ENCODE measurements at places on chromosomes 7 and 10.
A peak's percentile ranks its signal among the peaks of the same experiment; 100 is the strongest.

- no peak for DNase-seq
These were observed 21.5 kb upstream of the ZNF800 start for GRCh38 chr7:127413962-127414361.

DNA sequence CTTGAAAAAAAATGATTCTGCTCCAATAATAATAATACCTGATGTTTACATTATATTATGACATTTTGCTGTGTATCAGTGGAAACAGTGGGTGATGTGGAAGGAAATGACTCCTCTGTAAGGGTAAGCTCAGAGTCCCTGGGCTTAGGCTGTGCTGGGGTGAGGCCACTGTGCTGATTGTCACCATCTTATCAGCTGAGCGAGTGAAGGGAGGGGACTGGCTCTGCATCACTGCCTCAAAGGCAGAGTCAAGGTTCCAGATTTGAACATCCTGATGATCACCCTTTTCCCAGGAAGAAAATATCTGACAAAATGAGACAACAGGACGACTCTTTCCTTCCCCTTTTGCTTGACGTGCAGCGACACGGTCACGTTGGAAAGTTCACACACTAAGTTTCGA lies 24.0 kb upstream of the HABP2 start:
- no peak for DNase-seq

- no peak for DNase-seq
These were observed 7.6 kb downstream of the ATP5F1C start for GRCh38 chr10:7795605-7796004.

GRCh38 chr10:132663666-132664365 lies 122.1 kb downstream of the NKX6-2 start:
- no peak for DNase-seq

DNA sequence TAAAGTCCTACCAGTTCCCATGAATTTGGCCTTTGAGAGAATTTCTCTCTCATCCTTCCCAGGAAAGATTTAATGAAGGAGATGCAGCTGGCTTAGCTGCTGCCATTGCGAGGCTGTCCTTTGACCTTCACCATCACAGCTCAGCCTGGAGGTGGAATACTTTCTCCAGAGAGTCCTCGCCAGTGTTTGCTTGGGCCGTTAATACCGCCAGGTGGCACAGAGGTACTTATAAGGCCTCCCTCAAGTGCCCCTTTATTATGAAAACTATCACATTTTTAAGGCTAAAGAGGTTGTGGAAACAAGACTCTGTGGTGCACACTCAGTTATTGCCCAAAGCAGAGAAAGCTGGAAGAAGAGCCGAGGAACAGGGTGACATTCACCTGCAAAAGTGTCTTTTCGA lies 330.6 kb downstream of the CCSER2 start:
- DNase-seq: no peak

GRCh38 chr7:100887516-100888290 lies 1.8 kb downstream of the UFSP1 start:
- peak; percentile 65 for DNase-seq

DNA sequence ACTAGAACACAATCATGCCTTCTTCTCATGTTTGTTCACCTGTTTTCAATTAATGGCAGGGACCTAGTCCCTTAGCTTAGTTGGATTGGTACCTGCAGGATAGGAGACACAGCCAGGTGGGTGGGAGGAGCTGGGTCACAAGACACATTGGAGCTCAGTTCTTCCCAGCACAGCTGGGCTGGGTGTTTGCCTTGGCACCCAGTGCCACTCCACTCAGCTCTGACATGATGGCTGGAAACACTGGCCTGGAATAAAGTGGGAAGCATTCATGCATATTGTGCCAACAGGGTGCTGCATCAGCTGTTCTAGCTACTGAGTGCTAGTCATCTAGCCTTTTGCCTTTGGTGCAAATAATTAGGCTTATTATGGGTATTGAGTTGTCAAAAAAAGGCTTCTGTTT lies 226.1 kb downstream of the PTEN start:
- DNase-seq: no peak

GRCh38 chr10:1228467-1228975 lies 172.3 kb downstream of the WDR37 start:
- no peak for DNase-seq

GRCh38 chr7:132394283-132395198 lies 181.7 kb downstream of the PLXNA4 start:
- DNase-seq: peak; percentile 9

- DNase-seq: no peak
These were observed 140.4 kb upstream of the GDF10 start for GRCh38 chr10:47159361-47160260.

GRCh38 chr10:118342638-118343020 lies 505 bp upstream of the FAM204A start:
- peak; percentile 45 for DNase-seq

GRCh38 chr7:128891942-128892269 lies 18.6 kb downstream of the KCP start:
- DNase-seq: no peak

DNA sequence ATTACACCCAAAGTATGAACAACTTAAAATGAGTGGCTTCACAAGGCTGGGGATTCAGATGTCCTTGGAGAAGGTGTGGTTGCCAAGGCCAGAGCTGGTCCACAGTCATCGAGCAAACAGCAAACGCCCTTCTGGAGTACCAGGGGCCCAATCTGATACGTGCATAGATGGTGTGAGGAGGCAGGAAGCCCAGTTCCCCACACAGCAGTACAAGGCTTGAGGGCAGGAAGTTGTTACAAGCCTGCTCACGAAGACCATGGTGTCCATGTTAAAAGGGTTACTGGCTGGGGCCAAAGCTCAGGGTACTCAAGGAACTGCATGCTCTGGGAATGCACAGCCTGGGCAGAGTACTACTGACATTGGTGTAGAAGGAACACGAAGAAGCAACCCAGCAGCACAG lies 4.6 kb upstream of the ANKRD26 start:
- peak; percentile 11 for DNase-seq

DNA sequence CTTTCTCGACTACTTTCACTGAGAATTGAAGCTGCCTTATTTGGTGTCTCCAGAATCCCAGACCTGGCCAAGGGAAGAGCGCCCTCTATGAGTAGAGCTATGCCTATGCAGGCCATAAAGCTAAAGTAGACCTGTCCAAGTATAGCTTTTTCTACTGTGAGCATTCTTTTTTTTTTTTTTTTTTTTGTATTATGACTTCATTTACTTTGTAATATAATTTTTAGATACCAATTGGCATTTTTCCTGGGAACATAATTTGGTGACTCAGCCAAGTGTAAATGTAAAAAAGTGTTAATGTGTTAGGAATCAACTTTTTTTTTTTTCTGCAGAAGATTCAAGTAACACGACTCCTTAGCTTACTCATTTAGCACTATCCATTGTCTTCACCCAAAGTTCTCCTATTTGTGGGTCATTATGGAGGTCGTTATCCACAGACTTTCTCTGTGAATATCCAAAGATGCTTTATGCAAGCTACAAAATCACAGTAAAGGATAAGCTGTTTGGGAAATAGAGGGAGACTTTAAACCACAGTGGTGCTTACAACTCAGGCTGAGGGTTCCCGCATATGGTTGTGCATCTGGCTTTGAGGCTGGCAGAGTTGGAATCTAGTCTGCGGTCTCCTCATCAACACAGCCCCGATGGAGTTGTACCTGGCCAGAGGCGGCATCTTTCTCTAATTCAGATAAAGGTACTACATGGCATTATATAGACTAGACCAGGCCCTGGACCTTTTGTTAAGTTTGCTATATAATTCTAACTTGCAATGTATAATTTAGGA lies 1040.2 kb upstream of the SORCS1 start:
- DNase-seq: no peak

DNA sequence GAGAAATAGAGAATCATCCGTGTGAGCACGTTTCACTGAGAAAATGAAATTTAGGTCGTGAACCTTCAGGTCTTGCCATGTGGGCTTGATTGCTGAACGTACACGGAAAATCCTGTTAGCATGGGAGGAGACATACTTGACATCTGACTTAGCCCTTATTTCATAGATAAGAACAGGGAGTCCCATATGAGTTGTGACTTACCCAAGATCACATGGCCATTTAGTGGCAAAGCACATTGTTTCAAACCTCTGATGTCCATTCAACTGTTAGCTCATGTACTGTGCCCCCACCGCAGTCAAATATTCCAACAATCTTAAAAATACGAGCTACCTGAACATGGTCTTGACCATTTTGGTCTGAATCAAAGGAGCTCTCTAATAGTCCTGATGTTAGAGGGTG lies 411.2 kb upstream of the FZD8 start:
- DNase-seq: no peak

Measured in CD8-positive, alpha-beta memory T cell (primary cell).